GM04503 (cell line): ENCODE measurements at places on chromosomes 1 and 21.

GRCh38 chr1:15826810-15827507 lies 19.5 kb upstream of the UQCRHL start:
- no peak for DNase-seq

- no peak for DNase-seq
These were observed 26.0 kb downstream of the MX1 start for GRCh38 chr21:41451753-41452676.

- DNase-seq = no peak
These were observed 37.9 kb upstream of the DUSP10 start for GRCh38 chr1:221779771-221780170.

- DNase-seq = no peak
These were observed 3.1 kb downstream of the PLEKHN1 start for GRCh38 chr1:969260-969855.

DNA sequence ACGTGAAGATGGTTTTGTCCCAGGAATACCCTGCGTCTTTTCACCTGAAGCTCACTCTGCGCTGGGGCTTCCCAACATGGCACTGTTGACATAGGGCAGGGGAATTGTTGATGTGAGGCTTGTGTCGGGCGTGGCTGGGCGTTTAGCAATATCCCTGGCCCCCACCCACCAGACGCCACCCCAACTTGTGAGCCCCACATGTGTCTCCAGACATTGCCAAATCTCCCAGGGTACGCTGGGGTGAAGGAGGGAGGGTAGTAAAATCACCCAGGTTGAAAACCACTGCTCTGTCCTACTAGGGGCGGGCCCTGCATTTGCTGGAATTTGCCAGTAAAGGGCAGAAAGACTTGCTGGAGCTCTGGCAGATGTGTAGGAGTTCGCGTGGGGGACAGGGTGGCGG lies 36.0 kb downstream of the SPSB1 start:
- no peak for DNase-seq

GRCh38 chr1:116808200-116808847 lies 54.1 kb downstream of the CD2 start:
- DNase-seq = no peak

GRCh38 chr1:232837087-232837486 lies 31.9 kb downstream of the MAP10 start:
- DNase-seq = no peak

GRCh38 chr1:186301448-186301847 lies 73.6 kb downstream of the TPR start:
- DNase-seq = no peak

GRCh38 chr1:91645031-91645430 lies 144.4 kb downstream of the CDC7 start:
- DNase-seq = no peak

DNA sequence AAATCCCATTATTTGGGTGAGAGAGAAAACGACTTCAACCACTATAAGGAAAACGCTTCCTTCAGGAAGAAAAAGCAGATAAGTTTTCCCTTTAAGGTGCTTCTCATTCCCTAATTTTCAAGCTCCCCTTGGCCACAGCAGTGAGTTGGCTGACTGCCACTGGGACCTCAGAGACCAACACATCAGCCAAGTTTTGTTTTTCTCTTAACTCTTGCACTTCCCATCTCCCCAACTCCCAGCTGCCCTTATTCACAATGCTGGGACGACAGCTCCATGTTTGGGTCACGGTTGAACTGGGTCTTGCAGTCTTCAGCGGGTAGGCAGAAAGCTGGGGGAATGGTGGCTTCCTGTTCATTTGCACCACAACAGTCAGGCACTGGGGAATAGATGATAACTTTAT lies 18.9 kb downstream of the SGIP1 start:
- no peak for DNase-seq

DNA sequence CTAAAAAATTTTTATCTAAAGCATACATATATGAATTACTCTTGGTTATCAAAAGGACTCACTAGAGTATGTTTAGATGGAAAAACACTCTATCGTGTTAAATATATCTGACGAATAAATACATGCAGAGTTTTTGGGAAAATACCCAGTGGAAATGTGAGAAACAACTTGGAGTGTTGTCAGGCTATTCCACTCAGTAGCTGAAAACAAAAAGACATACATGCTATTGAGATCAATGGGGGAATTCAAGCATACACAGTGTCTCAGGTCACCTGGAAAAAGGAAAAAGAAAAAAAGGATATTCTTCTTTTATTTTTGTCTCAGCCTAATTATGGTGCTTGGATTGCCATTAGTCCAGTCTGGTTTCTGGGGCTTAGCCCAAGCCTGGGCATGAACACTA lies 247.0 kb upstream of the LYPLAL1 start:
- DNase-seq = no peak

DNA sequence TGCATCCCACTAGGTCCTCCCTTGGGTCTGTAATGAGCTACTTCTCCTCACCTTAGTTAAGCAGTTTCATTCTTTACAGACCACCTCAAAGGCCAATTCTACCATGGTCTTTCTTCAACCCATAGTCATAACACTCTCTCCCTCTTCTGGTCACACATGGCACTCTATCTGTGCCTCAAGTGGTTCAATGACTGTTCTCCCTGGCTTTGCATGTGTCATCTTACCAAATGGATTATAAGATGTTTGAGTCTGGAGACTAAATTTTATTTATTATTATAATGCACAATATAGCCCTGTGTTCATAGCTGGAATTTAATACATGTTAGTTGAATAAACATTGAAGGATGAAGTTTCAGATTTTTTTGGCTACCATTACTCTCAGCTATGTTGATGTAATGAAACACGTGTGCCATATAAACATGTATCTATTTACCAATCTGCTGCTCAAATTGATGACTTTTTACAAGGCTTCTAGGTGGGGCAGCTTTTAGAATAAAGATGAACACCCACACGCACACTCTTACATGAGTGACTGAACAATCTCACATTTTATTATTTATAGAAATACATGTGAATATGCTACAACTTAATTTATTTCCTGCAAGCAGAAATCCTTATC lies 102.1 kb downstream of the RUNX1 start:
- DNase-seq = no peak

DNA sequence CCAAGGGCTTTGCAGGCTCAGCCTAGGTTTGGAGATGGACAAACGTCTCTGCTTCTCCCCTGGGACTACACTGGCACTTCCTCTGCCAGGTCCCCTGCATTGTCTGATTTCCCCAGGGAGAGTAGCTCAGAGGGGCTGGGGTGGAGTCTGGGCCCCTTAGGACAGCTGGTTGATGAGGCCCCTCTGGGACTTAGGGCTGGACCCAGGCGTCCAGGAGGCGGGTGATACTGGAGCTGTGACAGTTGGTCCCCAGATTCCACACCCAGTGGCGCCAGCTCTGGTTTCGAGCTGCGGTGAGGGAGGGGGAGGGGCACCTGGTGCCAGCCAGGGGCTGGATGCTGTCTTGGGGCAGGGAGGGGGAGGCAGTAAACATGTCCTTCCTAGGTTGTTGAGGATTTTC lies 7.4 kb upstream of the MEX3A start:
- no peak for DNase-seq

- no peak for DNase-seq
These were observed 176.9 kb upstream of the PRMT6 start for GRCh38 chr1:106879538-106879937.

GRCh38 chr21:41363370-41364270 lies 1.8 kb downstream of the MX2 start:
- no peak for DNase-seq

DNA sequence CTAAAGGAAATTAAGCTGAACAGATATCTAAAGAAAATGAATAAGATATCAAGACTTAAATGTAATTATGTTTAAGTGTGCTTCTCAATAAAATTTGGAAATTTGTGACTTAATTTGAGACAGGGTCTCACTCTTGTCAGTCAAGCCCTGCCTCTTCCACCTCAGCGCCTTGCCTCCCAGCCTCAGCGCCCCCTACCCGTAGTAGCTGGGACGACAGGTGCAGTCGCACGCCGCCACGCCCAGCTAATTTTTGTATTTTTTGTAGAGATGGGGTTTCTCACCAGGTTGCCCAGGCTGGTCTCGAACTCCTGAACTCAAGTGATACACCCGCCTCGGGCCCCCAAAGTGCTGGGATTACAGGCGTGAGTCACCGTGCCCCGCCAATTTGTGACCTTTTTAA lies 117.0 kb downstream of the CLEC20A start:
- DNase-seq = no peak

DNA sequence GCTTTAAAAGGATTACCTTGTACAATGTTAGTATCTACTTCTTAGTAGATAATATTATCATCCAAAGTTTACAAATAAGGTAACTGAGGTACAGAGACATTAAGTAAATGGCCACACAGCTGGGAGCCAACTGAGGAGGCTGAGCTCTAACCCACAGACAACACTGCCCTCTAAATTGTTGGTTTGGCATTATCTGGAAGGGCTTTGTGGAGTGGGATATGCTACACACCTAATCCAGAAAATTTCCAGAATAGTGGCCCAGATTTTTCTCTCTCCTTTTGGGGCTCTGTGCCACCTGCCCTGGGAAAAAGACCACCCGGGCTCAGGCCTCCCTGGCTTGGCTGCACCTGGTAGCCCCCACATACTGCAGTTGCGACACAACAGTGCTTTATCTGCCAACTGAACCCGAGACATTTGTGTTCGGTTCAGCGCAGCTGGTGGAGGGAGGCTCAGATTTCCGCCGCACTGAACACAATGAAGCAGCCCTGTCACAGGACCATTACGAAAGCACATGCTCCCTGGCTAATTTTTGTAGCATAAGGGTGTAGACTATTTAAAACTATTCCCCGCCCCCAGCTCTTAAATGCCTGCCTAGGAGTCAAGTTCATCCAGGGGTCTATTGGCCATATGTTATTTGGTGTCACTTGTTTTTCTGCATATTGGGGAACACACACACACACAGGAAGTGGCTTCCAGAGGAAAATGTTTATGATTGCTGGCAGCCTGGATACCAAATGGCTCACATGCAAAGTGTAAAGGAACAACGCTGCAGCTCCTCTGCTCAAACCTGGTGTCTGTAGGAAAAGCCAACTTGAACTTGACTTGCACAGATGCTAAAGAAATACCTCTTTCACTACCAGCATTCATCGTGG lies 92.3 kb upstream of the ESRRG start:
- no peak for DNase-seq

GRCh38 chr1:245609354-245610150 lies 454.8 kb downstream of the KIF26B start:
- no peak for DNase-seq

DNA sequence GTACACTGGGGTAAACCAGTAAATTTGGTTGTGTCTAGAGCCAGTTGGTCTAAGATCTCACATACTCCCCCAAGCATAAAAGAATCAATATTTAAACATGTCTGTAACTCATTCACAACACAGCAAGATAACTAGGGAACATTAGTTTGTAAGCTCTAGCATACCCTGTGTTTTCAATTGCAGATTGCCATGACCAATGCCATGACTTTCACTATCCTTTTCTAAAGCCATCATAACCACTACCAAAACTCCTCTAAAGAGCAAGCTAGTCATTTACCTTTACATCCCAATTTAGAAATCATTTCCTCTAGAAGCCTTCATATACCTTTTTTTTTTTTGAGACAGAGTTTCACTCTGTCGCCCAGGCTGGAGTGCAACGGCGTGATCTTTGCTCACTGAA lies 56.5 kb upstream of the PLA2G4A start:
- DNase-seq = no peak

DNA sequence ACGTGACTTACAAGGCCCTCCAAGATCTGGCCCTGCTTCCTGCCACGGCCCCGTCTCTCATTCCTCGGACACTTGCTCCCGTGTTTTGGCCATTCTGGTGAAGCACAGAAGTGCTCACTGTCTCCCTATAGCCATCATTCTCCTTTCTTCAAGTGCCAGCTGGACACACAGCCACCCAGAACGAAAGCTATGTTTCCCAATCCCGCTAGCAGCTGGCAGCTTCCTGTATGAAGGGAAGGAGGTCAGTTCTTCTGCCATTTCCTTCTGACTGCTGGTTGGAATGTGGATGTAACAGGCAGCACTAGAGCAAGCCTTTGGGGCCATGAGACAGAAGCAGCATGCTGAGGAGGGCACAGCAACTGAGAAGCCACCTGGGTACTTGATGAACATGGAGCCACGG lies 82.8 kb downstream of the TGFBR3 start:
- DNase-seq = no peak

DNA sequence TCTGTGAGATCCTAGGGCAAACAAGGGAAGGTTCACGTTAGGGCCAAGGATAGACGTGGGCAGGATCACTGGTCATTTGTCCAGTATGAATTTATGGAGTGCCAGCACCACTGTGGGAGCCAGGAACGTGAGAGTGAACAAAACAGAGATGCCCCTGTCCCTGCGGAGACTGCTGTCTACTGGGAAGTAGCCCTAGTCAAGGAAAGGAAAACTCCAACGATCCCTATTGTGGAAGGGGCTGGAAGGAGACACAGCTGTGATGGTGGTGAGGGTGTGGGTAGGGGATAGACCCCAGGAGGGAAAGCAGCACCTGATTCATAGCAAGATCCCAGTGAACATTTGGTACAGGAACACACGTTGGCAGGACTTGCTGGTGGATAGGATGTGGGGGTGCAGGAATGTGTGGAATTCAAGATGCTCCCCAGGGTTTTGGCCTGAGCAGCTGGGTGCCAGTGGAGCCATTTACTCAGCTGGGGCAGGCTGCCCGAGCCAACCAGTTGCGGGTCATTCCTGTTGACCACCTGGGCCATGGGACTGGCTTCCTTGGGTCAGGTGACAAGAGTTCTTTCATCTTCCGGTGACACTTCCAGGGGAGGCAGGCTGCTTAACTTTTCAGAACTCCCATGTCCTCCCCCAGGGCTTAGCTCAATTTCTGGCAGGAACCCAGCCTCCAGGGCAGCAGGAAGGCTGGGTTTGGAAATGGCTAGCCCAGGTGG lies 1.2 kb upstream of the ATP13A2 start:
- no peak for DNase-seq

- DNase-seq = no peak
These were observed 43.1 kb downstream of the SCP2 start for GRCh38 chr1:52970149-52970548.

DNA sequence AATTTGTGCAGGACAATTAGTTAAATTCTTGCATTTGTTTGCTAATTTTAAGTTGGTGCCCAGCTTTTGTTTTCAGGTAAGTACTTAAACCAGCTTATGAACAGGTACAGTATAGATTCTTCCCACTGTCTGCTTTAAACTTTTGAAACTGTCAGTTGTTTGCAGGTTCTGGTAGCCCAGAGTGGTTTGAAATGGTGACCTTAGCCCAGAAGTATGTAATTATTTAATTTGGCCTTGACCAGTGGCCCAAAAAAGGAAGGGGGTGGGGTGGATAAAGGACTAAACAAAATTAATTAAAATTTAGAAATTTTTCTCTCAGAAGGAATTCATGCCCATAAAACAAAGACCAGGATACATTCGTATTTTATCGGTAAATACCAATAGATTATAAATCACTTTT lies 69.0 kb downstream of the PTBP2 start:
- no peak for DNase-seq

DNA sequence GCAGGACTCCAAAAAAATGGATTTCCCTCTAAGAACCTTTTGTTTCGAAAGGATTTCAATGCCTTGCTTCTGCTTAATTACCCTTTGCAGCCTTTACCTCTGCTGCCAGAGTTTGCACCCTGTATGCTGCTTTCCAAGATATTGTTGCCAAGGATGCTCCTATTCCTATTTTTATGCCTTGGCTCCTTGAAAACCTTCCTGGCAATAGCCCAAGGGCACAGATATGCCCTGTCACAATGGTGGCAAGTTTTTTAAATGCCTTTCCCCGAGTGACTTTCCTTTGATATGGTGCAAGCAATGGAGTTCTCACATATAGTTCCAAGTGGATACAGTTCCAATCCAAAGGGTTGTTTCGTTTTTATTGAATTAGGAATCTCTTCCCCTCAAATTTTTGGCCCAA lies 1983.0 kb downstream of the MRPL39 start:
- DNase-seq = no peak
